ENCODE measurements at places on chromosomes 4 and X. TPM values are rescaled to one million over a fixed set of nuclear protein-coding genes. Genes with fewer than 3 reads are reported as not detected.

- no peak for DNase-seq
- H3K27me3 ChIP-seq = no peaks in the 10 kb centered on the region
- H3K27ac ChIP-seq = no peak overlapping the region
- no peak overlapping the region for H3K4me3 ChIP-seq
These were observed 43.3 kb upstream of the STX18 start for GRCh38 chr4:4585012-4585670.

The ADRA2C gene
- total RNA-seq = 3.5 TPM

The PROM1 gene
- total RNA-seq = 0.64 TPM

GRCh38 chr4:132218406-132218805, 930.7 kb upstream of the PCDH10 start:
- no peak for DNase-seq
- no peak overlapping the region for H3K4me3 ChIP-seq
- no peaks in the 10 kb centered on the region for H3K36me3 ChIP-seq
- H3K27ac ChIP-seq = no peak overlapping the region

- no peak overlapping the region for H3K27ac ChIP-seq
- no peaks in the 10 kb centered on the region for H3K4me1 ChIP-seq
- H3K27me3 ChIP-seq = no peaks in the 10 kb centered on the region
- H3K4me3 ChIP-seq = no peak overlapping the region
These were observed 142.9 kb downstream of the ANAPC10 start for GRCh38 chr4:144955104-144955503.

DNA sequence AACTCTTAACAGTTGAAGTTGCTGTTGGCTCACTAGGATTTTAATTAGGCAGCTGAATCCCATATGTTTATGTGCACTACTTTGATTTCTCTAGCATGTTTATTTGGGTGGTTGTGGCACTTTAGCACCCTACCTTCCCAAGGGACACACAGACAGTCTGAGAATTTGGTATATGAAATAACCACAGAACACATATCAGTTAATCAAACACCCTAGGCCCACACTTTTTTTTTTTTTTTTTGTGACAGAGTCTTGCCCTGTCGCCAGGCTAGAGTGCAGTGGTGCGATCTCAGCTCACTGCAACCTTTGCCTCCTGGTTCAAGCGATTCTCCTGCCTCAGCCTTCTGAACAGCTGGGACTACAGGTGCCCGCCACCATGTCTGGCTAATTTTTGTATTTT, 130.5 kb downstream of the DCK start:
- no peak overlapping the region for H3K4me3 ChIP-seq
- H3K4me1 ChIP-seq = no peaks in the 10 kb centered on the region
- H3K36me3 ChIP-seq = no peaks in the 10 kb centered on the region
- no peaks in the 10 kb centered on the region for H3K27me3 ChIP-seq

GRCh38 chr4:169458575-169458974, 153.8 kb downstream of the NEK1 start:
- no peak overlapping the region for H3K4me3 ChIP-seq
- no peak overlapping the region for H3K27ac ChIP-seq
- H3K4me1 ChIP-seq = no peaks in the 10 kb centered on the region
- no peaks in the 10 kb centered on the region for H3K36me3 ChIP-seq

DNA sequence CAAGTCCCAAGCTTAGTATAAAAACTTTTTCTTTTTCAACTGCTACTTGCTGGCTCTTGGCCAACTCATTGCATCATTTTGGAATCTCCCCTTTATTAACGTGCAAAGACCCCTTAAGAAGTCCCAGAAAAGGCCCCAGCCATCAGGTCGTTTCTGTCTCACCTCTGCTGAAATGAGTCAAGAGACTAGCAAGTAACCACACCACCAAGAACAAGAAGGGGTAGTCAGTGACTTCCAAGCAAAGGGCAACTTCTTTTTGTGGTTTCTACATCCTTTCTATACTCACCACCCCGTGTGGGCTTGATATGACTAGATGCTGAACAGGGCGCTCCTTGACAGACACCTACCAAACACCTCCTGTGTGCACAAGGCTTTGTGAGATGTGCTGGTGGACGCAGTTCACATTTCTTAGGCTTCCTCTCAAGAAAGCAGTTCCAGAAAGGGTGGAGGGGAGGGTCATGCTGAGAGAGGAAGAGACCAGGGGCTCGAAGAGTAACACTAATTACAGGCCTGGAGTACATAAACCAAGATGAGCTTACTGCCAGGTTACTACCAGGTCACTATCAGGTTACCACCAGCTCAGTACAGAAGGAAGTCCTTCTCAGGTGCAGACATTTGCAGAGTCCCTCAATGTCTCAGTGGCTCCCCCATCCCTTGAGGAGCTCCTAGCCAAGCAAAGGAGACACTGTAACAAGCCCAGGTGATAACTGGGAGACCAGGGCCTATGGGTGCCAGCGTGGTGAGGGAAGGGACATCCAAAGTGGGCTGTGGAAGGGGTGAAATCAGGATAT, 19.3 kb downstream of the JAKMIP1 start:
- H3K4me3 ChIP-seq = no peak overlapping the region
- no peaks in the 10 kb centered on the region for H3K36me3 ChIP-seq
- no peaks in the 10 kb centered on the region for H3K4me1 ChIP-seq
- no peaks in the 10 kb centered on the region for H3K27me3 ChIP-seq
- no peak overlapping the region for H3K27ac ChIP-seq

Measured in breast epithelium (tissue), 4 donors.